Activated T-cell treated with anti-CD3 and anti-CD28 coated beads, Interleukin-2, amount 50 U/mL, for 48 hours (primary cell): ENCODE measurements at places on chromosomes 5 and 9.

GRCh38 chr9:116943970-116944369 lies 256.9 kb downstream of the TRIM32 start:
- no peak for DNase-seq

- no peak for DNase-seq
Observed at GRCh38 chr9:133788045-133788818, 50.1 kb upstream of the SARDH start.

DNA sequence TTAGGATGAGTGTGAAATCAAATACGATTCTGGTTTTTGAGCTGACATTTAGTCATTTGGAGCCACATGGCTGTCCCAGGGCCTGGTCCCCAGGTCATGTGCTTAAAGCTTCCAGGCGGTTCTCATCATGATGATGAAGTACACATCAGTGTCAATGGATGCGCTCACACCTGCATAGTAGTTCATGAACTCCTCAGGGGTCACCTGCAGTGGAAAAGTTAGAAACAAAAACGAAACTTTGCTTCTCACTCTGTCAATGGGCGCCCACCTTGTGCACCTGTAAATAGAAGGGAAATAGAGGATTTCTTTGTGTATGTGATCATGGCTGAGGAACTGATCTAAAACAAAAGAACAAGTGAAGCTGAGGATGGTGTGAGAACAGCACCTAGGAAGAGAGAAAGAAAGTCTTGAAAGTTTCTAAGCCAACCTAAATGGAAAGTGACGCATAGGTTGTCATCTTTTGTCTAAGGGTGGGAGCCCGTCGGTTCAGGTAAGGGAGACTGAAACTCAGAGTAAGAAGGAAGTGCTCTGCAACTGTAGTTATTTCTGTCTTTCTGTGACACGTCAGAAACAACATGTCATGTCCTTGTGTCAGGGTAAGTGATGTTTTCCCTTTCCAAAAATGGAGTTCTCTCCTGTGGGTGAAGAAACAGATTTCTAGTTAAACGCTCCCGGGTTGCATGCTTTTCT lies 33.8 kb downstream of the CAPSL start:
- DNase-seq = peak; percentile 54

DNA sequence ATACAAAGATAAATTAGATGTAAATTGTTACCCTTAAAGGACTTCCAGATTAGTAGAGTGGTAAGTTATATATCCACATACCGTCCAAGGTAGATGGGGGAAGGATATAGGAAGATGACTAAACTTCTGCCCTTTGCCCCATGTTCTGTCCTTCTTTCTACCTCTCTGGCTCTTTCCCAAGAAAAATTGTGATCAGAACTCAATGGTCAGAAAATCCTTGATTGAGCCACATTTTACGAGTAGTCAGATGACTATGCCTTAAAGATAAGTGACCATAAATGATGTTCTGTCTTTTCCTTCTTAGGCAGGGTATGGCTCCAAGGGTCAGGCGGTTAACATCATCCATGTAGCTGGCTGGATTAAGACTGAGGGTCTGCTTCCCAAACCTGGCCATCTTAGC lies 4.4 kb downstream of the FRRS1L start:
- DNase-seq = no peak

DNA sequence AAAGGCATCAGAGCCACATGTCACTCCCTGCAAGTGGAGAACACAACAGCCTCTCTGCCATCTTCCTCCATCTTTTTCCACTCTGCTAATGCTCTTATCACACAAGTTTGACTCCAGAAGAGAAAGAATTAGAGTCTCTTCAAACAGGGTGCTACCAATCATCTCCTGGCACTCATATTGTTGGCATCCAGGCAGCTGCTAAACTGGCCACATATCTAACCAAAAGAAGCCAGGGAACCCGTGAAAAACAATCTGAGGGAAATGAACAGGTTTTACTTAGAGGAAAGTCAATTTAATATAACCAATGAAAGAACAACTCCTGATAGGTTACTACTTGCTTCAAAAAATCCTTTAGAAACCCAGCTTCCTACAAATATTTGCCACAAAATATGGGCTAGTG lies 117.2 kb downstream of the SLC25A46 start:
- no peak for DNase-seq

GRCh38 chr9:130897848-130898551 lies 1.4 kb upstream of the QRFP start:
- DNase-seq = no peak

GRCh38 chr5:80324912-80325311 lies 5.1 kb downstream of the SPZ1 start:
- no peak for DNase-seq

- no peak for DNase-seq
Observed at GRCh38 chr5:149421834-149422233, 42.7 kb upstream of the IL17B start.

GRCh38 chr5:84383816-84384603 lies 670 bp downstream of the EDIL3 start:
- no peak for DNase-seq

DNA sequence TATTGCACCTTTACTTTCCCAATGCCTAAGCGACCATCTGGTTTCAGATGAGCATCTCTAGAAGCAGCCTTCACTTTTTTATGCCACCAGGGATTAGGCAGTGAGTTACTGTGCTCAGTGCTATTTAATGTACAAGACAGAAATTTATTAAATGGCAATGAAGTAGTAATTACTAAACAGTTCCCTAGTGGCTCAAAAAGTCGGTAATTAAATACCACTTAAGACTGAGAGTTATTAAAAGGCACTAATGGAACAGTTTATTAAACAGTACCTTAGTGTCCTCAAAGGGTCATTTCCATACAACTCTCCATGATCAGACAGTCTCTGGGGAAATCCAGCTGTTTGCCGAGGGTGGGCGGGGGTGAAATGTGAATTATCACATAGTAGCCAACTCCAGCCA lies 42.3 kb downstream of the LHFPL2 start:
- no peak for DNase-seq

- no peak for DNase-seq
Observed at GRCh38 chr9:38700695-38701094, 19.2 kb downstream of the FAM240B start.

DNA sequence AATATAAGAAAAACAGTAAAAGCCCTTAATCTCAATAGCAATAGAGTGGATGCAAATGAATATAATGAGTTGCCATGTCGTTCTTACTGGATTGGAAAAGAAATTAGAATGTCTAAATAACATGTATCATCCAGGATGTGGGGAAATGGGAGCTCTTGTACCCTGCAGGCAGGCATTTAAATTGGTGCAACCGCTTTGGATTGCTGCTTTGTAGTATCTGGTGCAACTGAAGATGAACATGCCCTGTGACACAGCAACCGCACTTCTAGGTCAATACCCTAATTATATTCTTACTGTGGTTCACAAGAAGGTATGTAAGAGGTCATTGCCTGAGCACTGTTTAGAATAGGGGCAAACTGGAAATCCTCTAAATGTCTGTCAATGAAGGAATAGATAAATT lies 18.9 kb downstream of the MRPS30 start:
- no peak for DNase-seq

GRCh38 chr9:5994493-5994892 lies 20.9 kb downstream of the RANBP6 start:
- DNase-seq = no peak

GRCh38 chr9:27181381-27181780 lies 72.4 kb downstream of the TEK start:
- no peak for DNase-seq

DNA sequence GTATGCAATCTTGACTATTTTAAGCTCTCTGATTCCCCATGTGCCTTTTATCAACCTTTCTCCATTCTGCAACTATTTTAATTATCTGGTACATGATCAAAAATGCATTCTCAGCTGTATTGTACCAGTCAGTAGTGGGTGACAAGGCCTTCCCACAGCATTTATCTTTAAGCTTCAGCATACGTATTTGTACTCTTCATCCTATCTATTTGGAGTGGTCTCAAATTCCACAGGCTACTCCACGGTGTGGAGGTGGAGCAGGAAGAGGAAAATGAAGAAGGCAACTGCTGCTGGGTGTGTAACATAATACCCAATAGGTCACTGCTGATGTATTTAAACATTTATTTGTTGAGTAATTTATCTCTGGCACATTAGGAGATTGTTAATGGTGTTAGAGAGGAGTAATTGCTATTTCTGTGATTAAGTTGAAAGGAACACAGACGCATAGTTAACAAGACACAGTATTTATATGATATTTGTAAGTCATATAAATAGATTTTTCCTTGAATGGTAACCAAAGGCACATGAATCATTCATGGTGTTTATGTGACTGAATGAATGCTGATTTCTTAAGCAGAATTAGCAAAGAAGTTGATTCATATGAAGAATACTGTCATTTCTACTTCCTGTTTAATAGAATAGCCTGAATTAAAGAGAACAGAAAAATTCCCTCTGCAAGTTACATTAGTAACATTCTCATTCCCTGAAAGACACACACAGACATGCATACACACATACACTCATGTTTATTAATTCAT lies 153.8 kb upstream of the NR3C1 start:
- DNase-seq = no peak

- no peak for DNase-seq
Observed at GRCh38 chr5:91137647-91138046, 245.5 kb downstream of the ARRDC3 start.

DNA sequence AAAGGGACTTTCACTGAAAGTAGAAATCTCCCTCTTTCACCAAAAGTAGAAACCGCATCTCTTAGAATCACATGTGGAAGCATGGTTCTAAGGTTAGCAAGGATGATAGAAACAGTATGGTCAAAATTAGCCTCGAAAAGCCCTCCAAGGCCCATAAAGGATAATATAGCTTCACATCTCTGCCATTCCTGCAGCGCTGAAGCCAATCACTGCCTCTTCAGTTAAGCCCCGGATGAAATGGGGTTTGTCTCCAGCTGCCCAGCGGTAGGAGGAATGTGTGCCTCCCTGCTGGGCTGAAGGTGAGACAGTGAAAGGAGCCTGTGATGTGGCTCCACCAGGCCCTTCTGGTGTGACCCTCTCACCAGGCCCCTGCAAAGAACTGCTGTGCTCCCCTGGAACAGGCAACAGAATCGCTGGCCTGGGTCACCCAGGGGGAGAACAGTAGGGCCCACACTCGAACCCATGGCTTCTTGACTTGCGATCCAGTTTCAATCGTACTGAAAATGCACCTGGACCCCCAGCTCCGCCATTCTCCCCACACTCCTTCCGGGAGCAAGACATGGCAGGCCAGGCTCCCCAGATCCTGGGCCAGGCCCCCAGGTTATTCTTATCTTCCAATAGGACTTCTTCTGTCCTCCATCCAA lies 47.2 kb downstream of the CAMK2A start:
- no peak for DNase-seq

DNA sequence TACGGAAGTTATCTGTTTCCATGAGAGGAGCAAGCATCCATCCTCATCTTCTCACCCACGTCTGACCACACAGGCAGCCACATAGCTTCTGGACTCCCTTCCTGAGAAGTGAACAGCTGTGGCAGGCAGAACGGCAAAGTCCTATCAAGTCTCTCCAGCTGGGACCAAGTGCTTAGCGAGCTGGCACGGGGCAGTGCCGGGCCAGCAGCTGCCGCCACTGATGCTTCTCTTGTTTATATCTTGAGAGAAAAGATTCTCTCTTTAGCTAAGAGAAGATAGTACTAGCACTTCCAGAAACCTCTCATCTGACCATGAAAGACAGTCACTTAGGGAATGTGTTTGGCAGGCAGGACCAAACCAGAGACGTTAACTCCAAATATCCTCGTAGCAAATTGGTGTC lies 37.2 kb downstream of the PLAC8L1 start:
- no peak for DNase-seq

- DNase-seq = no peak
Observed at GRCh38 chr5:124664287-124664686, 82.2 kb downstream of the ZNF608 start.

DNA sequence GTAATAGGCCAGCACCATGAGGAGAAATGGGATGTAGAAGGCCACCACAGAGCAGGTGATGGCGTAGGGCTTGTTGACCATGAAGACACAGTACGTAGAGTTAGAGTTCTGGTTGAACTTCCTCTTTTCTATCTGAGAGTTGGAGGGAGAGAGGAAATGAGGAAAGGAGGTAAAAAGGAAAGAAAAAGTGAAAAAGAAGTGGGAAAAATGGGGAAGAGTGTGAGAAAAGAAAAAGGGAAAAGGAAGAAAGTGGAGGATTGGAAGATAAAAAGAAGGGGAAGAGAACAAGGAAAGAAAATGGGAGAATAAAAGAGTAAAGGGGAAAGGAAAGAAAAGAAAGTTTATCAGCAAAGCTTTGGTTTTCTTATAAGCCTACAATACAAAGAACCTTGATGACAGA lies 126.1 kb downstream of the FBXO38 start:
- no peak for DNase-seq

DNA sequence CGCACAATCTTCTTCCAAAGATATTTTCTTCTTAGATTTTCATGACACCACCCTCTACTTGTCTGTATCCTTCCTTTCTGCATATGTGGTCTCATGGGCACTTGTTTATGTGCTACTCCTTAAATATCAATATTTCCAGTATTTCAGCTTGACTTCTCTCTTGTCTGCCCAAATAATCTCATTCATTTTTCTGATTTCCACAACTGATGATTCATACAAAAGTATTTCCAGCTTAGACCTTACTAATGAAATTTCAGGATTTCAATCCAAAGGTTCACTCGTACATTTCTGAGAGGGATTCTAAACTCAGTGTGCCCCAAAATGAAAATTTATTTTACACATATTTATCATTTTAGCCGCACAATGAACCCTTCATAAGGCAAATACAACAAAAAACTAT lies 928.9 kb upstream of the C9orf72 start:
- no peak for DNase-seq

DNA sequence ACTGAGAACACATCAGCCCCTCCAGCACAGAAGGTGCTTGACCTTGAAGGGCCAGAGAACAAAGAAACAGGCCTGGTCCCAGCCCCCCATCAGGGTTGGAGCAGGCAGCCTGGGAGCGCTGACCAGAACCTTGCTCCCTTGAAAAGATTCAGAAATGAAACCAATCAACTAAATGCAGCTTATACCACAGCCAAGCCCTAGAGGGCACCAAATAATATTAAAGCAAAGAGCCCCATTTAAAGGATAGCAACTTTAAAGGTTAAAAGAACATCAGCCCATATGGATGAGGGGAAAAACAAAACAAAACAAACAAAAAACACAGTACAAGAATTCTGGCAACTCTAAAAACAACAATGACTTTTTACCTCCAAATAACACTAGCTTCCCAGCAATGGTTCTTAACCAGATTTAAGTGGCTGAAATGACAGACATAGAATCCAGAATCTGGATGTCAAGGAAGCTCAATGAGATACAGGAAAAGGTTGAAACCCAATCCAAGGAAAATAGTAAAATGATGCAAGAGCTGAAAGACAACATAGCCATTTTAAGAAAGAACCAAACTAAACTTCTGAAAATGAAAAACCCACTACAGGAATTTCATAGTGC lies 471.9 kb downstream of the MTRR start:
- DNase-seq = no peak

- DNase-seq = no peak
Observed at GRCh38 chr9:16500386-16500785, 370.1 kb downstream of the BNC2 start.

GRCh38 chr5:13248253-13248652 lies 696.2 kb downstream of the DNAH5 start:
- no peak for DNase-seq

GRCh38 chr5:81817086-81817485 lies 66.2 kb upstream of the SSBP2 start:
- DNase-seq = no peak

- no peak for DNase-seq
Observed at GRCh38 chr9:112443200-112443599, 43.4 kb upstream of the KIAA1958 start.

- DNase-seq = no peak
Observed at GRCh38 chr9:135223831-135224230, 136.4 kb downstream of the OLFM1 start.

- DNase-seq = no peak
Observed at GRCh38 chr5:34410411-34411139, 245.6 kb upstream of the RAI14 start.

- no peak for DNase-seq
Observed at GRCh38 chr9:135951889-135952663, 9.1 kb downstream of the UBAC1 start.
